Hematopoietic multipotent progenitor cell treated with erythropoietin and hydrocortisone succinate and interleukin-3 and kit ligand, for 8 days (in vitro differentiated cells): ENCODE measurements at places on chromosomes 7 and 10.

DNA sequence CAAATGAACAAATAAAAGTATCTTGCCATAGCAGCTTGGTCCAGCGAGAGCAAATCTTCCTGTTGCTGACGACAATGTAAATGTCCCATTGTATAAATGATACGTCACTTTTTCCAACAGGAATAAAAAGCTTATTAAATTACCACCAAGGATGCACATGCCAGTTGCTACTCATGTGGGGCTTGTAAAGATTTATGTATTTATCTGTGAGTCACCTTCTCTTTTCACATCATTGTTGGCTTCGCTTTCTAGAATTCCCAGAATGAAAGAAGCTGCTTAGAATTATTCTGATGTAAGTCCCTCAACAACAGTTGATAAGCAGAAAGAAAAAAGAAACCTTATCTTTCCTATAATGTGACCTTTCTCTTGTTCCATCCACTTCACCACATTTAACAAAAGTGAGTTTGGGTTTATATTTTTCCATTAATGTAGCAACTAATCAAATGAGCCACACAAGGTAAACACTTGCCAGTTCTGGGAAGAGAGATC lies 22.4 kb downstream of the DNAJC12 start:
- DNase-seq: peak; percentile 31

DNA sequence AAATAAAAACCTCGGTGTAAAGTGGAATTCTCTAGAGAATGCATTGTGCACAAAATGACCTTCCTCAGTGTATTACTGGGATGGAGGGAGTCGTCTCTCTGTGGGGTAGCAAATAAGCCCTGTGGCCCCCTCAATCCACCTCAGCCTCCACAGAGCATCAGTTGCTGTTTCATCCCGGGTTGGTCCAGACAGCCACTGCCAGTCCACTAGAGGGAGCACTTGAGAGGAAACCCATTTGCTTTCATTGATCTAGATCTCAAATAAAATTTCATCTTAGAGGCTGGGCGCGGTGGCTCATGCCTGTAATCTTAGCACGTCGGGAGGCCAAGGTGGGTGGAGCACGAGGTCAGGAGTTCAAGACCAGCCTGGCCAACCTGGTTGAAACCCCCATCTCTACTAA lies 1128.7 kb downstream of the CNTNAP2 start:
- peak; percentile 65 for DNase-seq

GRCh38 chr10:102113956-102114857 lies 6.0 kb downstream of the LDB1 start:
- peak; percentile 65 for DNase-seq

GRCh38 chr7:18803923-18804322 lies 308.4 kb downstream of the HDAC9 start:
- no peak for DNase-seq

DNA sequence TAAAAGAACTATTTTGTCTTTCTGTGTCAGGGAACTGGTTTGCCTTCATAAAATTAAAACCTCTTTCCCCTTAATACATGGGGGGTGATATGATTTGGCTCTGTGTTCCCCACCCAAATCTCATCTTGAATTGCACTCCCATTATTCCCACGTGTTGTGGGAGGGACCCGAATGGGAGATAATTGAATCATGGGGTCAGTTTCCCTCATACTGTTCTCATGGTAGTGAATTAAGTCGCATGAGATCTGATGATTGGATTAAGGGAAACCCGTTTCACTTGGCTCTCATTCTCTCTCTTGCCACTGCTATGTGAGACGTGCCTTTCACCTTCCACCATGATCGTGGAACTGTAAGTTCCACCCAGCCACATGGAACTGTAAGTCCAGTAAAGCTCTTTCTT lies 142.1 kb downstream of the VTI1A start:
- DNase-seq: no peak

DNA sequence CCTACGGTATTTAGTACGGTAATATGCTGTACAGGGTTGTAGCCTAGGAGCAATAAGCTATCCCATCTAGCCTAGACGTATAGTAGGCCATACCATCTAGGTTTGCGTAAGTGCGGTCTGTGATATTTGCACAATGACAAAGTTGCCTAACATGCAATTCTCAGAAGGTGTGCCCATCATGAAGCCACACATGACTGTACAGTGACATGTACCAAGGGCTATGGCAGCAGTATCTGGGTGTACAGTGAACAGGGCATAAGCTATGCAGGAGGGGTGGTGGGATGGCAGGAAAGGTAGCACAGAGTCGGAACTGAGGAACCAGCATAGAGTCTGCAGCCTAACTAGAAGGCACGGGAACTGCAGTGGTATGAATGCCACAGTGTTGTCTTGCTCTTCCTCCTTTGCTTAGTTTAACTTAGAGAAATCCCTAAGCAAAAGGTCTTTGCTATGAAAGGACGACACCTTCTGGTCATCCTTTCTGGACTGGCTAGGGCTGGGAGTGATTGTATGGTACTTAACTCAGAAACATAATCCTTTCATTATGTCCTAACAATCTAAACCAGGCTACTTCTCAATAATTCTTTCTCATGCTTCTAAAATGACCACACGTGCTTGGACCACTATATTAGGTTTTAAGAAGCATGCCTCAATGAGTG lies 93.5 kb downstream of the DYNC1I1 start:
- DNase-seq: no peak

DNA sequence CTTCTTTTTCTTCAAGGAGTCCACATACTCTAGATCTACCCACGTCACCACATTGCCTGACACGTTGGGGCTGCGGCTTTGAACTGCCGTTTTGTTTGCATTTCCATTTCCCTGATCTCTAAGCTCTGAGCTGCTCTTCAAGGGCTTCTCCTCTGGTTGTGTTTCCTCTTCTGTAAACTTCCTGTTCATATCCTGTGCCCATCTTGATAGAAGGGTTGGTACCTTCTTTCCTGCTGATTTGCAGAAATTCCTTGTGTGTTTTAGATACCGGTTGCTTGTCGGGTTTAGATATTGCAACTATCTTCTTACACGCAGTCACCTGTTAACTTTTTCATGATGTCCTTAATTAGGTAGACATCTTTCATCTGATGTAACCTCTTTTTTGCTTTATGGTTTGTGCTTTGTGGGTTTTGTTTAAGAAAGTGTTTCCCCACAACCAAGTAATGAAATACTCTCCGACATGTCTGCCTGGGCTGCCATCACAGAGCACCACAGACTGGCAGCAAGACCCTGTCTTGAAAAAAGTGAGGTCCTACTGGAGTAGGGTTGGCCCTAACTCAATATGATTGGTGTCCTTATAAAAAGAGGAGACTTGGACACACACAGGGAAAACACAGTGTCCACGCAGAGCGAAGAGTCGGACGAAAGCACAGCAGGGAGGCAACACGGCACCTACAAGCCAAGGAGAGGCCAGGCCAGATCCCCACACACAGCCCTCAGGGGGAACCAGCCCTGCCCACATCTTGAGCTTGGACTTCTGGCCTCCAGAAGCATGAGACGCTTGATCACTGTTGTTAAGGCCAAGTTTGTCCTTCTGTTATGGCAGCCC lies 99.1 kb upstream of the PDGFA start:
- DNase-seq: peak; percentile 37

DNA sequence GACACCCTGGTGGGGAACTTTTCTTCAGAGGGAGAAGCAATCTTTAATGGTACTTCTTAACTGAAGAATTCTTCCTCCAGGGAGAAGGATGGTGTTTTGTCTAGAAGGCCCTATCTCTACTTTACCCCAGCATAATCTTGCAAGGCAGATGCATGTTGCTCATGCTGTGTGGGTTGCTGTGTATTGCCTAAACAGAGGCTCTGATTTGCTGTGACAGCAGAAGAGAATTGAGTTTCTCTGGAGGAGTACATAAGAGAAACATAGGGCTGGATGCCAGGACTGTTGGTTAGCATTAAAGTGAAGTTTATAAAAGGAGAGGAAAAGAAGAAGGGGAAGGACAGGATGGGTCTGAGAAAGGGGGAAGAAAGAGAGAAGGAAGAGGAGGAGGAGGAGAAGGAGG lies 248.1 kb upstream of the HPS1 start:
- no peak for DNase-seq

GRCh38 chr7:25235471-25235870 lies 7.2 kb upstream of the NPVF start:
- no peak for DNase-seq
